Stimulated activated CD4-positive, alpha-beta T cell treated with anti-CD3 and anti-CD28 coated beads, Interleukin-1b, Interleukin-23, amount 100 ng/mL, for 4 hours (primary cell): ENCODE measurements at places on chromosomes 12 and 14.

DNA sequence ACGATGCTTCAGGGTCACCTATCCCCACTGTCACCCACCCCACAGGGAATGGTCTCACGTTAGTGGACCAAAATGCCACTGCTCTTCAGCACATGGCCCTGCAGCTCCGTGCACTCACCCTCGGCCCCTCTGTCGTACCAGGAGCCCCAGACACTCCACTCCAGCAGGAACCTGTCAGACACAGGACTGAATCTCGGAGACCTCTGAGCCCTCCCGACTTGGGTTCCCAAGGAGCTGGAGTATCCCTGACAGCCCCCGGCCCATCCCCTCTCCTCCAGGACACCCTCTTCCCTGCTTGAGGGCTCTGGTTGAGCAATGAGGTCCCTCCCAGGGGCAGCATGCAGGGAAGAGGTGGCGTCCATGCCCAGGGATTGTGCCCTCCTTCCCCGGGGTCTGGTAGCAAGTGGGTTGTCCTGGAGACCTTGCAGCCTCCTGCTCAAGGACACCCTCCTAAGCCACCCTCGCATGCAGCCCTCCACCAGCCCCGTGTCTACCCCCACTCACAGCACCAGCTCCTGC lies 20.4 kb upstream of the LRTM2 start:
- no peak for DNase-seq

- DNase-seq: no peak
Measured at GRCh38 chr14:44271637-44272036, 235.4 kb downstream of the FSCB start.

DNA sequence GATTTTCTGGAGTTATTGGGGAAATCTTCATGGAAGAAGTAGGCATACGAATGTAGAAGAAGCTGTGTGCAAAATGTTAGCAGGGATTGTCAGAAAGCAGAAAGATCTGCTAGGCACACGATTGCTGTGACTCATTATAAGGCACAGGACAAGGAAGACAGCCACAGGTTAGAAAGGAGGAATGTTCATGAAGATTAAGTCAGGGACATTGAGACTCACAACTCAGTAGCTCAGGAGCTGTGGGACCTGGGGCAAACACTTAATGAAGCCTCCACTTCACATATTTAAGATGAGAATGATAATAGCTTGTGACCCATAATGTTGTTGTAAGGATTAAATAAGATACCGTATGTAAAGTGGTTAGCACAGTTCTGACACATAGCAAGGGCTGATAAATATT lies 26.6 kb upstream of the RTRAF start:
- no peak for DNase-seq

DNA sequence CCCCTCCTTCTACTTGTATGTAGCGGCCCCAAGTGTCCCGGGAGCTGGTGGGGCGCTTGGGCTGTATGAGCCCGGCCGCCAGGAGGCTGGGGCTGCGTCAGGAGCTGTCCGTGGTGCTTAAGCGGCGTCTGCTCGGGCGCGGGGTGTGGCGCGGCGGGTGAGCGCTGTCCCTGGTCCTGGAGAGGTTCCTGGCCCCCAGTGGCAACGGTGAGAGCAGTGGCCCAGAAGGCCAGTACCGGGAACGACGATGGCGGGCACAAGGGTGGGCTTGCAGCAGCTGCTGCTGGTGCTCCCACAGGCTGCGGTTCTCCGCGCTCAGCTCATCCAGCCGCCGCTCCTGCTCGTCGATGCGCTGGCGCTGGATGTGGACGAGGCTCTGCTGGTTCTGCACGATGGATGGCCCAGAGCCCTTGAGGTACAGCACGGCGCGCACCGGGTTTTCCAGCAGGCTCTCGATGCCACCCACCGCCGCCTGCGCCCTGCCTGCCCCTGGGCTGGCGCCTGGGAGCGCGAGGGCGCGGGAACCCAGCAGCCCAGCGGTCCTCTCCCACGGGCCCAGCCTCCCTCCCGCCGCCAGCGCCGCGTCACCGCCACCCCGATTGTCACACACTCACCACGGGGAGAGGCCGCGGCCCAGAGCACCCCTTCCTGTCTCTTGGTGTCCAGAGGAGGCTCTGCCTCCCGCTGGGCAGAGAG lies 41.9 kb upstream of the FKBP4 start:
- peak; percentile 71 for DNase-seq

DNA sequence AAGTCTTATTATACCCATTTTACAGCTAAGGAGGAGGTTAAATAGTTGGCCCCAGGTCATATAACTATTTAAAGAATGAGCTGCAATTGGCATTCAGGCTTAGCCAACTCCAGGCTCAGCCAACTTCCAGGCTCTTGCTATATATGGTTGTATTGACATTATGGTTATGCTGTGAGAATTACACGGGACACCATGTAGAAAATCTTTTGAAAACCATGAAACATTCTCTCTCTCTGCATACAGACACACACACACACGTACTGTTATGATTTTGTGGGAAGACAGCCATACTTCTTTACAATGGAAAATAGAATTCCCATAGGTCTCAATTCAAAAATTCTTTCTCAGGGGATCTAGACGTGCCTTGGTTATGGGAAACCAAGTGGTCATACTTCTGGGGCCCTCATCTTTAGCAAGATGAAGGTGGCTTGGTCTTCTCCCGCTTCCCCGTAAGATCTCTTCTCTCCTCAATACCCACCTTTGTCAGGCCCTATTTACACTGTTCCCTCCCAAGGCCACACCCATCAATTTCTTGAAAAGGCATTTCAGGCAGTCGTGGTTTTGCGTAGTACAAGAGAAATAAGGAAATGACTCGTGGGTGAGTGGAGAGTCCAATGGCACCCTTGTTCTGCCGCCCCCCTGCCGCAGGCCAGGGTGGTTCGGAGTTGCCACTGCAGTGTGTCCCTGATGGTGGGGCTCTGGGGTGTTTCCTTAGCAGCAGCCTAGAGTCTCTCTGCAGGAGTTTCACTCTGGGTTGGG lies 10.0 kb upstream of the GPRC5A start:
- no peak for DNase-seq

GRCh38 chr14:21921453-21921852 lies 247.8 kb upstream of the OR4E1 start:
- no peak for DNase-seq

DNA sequence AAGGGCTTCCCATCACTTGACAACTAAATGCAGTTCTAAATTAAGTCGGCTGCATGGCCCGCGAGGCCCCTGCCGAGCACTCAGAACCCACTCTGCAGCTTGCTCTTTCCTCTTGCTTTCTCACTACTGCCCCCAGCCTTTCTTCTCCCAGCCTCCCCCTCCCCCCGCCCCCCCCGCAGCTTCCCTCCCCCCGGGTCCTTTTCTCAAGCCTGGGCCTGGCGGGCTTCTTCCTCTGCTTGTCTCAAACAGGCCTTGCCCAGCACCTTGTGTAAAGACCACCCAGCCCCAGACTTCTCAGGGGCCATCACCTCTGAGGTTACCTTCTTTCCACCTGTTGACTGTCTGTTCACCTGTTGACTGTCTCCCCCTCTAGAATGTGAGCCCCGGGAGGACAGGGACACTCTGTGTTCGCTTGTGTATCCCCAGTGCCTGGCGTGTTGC lies 1.1 kb downstream of the CYP46A1 start:
- no peak for DNase-seq

GRCh38 chr12:1795221-1795784 lies 25.1 kb upstream of the LRTM2 start:
- no peak for DNase-seq

DNA sequence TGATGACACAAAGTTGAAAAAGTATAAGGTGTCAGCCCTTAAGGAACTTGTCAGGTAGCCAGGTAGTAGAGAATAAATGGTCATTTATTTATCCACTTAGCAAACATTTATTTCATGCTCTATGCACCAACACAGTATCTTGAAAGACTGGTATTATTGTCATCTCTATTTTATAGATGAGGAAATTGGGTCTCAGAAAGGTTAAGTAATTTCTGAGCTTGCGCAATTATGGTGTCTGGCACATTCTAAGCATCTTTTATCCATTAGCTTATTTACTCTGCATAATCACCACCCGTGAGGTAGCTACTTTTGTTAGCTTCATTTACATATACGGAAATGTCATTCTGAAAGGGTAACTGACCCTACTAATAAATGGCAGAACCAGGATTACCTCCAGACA lies 2.5 kb upstream of the UTP20 start:
- no peak for DNase-seq

- DNase-seq: no peak
Measured at GRCh38 chr12:67026487-67027246, 242.5 kb upstream of the CAND1 start.

GRCh38 chr12:108852674-108853309 lies 4.6 kb downstream of the SSH1 start:
- no peak for DNase-seq

- no peak for DNase-seq
Measured at GRCh38 chr12:58566599-58566998, 353.7 kb downstream of the LRIG3 start.
